ENCODE measurements at places on chromosomes 6 and 20. TPM values are rescaled to one million over a fixed set of nuclear protein-coding genes. Genes with fewer than 3 reads are reported as not detected.

- DNase-seq: no peak
Observed at GRCh38 chr6:87099472-87099871, 4.6 kb upstream of the CGA start.

DNA sequence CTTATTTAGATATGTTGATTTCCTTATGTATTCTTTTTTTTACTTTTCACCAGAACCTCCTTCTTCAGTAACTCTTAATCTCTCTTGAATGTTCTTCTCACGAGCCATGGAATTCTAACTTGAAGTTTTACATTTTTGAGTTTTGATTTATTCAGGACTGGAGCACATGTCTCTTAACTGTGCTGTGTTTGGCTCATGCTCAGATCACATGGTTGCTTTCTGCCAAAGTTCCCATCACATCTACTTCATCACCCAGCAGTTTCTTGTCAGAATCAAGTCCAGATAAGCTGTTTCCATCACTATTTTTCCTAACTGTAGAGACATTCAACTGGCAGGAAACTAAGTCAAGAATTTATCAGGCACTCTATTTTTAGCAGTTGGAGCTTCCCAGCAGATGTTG is 31.7 kb downstream of the SLC35A1 start:
- DNase-seq: no peak

GRCh38 chr6:27290850-27291208 is 21.2 kb downstream of the POM121L2 start:
- no peak for DNase-seq

The MOG gene
- total RNA-seq: not detected

The USP49 gene
- total RNA-seq: 3.3 TPM

DNA sequence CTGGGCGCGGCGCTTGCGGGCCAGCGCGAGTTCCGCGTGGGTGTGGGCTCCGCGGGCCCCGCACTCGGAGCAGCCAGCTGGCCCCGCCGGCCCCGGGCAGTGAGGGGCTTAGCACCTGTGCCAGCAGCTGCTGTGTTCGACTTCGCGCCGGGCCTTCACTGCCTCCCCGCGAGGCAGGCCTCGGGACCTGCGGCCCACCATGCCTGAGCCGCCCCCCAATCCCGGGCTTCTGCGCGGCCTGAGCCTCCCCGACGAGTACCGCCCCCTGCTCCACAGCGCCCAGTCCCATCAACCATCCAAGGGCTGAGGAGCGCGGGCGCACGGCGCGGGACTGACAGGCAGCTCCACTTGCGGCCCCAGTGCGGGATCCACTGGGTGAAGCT is 36.2 kb downstream of the RIOK1 start:
- no peak for DNase-seq

The DIDO1 gene
- total RNA-seq: 61.1 TPM

DNA sequence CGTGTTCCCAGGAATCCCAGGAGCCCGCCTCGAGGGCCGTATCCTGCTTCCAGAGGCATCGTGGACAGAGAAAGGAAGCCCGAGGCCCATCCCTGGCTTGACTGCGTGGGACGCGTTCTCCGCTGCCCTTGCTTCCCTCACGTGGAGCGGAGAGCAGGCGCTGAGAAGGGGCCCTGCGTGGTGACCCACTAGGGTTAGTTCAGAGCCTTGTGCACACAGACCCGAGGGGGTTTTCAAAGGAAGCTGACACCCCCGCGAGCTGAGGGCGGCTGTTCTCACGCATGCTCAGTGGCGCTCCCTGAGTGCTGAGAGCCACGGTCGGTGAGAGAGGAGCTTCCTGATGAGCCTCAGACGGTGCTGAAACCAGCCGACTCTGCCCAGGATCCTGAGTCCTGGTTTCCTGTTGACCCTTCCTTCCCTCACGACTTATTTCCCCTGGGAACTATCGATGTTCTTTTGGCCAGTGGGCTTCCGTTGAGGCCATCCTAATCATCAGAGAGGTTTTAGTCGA is 28.9 kb upstream of the CCR6 start:
- DNase-seq: no peak

The FOXF2 gene
- total RNA-seq: 3.6 TPM

The C6orf141 gene
- 70.0 TPM for total RNA-seq

DNA sequence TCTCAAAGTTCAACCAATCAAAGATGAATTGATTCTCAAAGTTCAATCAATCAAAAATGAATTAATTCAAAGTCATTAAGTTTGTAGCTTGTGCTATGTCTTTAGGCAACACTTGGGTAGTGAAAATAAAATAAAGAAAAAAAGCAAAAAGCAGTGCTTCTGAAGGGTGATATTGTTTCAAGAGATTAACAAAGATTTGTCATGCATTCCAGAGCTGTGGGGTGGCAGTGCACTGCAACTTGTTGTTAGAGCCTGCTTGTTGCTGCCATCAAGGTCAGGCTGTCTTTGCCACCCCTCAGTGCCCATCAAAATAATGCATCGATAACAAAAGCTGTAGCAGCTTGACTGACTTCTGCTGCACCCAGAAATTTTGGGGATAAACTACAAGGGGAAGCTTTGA is 128.6 kb downstream of the RNF144B start:
- no peak for DNase-seq

DNA sequence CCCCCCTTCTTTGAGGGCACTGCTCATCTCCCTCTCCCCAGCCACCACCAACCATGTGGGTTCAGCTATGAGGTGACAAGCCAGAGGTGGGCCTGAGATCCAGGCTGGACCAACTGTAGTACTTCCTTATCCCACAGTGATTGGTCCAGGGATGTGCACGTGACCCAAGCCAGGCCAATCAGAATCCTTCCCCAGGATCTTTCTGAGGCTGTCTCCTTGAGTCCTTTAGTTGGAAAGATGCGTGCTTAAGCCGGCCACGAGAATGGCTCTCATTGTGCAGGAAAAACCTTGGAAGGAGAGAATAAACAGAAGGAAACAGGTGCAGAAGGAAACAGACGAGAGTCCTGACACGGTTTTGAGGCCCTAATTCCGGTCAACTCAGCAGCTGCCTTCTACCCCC is 39.2 kb downstream of the ZC3H12D start:
- no peak for DNase-seq

Data from mucosa of gallbladder (tissue), 1 donor.